ENCODE measurements at places on chromosomes 16 and 17. TPM values are rescaled to one million over a fixed set of nuclear protein-coding genes. Genes with fewer than 3 reads are reported as not detected.

- no peaks in the 10 kb centered on the region for H3K36me3 ChIP-seq
- peaks cover 6% of the 10 kb centered on the region for H3K4me1 ChIP-seq
- no peak overlapping the region for H3K4me3 ChIP-seq
- no peak for DNase-seq
- no peaks in the 10 kb centered on the region for H3K27me3 ChIP-seq
Observed at GRCh38 chr16:74732707-74733350, 32.2 kb upstream of the MLKL start.

- H3K4me3 ChIP-seq = peak overlapping the region; percentile 47
- H3K27me3 ChIP-seq = peaks cover 6% of the 10 kb centered on the region
- no peak for DNase-seq
- H3K4me1 ChIP-seq = peaks cover 10% of the 10 kb centered on the region
- no peak overlapping the region for H3K27ac ChIP-seq
- H3K36me3 ChIP-seq = no peaks in the 10 kb centered on the region
Observed at GRCh38 chr17:48012151-48012520, 25.5 kb downstream of the COPZ2 start.

GRCh38 chr17:34140006-34140405, 115.1 kb upstream of the CCL2 start:
- no peaks in the 10 kb centered on the region for H3K4me1 ChIP-seq
- H3K27me3 ChIP-seq = no peaks in the 10 kb centered on the region
- DNase-seq = no peak
- no peak overlapping the region for H3K4me3 ChIP-seq

DNA sequence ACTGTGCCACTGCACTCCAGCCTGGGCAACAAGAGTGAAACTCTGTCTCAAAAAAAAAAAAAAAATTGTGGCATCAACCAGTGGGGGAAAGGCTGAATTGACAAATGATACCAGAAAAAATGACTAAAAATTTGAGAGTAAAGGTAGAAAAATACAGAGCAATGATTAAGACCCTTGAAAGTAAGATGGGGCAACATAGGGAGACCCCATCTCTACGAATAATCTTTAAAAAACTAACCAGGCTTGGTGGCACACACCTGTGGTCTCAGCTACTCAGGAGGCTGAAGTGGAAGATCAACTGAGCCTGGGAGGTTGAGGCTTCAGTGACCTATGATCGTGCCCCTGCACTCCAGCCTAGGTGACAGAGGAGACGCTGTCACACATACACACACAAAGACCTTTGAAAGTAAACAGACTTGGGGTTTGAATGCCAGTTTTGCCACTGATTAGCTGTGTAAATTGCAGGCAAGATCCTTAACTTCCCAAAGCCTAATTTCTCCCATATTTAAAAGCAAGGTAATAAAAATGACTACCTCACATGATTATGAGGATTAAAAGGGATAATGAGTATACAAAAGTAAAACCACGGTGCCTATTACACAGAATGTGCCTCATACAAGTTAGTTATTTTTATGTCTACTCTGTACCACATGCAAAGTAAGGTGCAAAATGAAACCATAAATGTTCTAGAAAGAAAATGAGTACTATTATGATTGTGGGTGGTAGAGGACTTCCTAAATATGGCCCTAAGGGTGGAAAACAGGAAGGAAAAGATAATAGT, 21.7 kb upstream of the PAFAH1B1 start:
- no peaks in the 10 kb centered on the region for H3K36me3 ChIP-seq
- H3K4me1 ChIP-seq = no peaks in the 10 kb centered on the region
- no peak overlapping the region for H3K4me3 ChIP-seq
- DNase-seq = no peak
- H3K27me3 ChIP-seq = no peaks in the 10 kb centered on the region

- peaks cover 13% of the 10 kb centered on the region for H3K27me3 ChIP-seq
- peaks cover 30% of the 10 kb centered on the region for H3K4me1 ChIP-seq
- peak; percentile 62 for DNase-seq
- no peak overlapping the region for H3K4me3 ChIP-seq
- H3K36me3 ChIP-seq = no peaks in the 10 kb centered on the region
- no peak overlapping the region for H3K27ac ChIP-seq
Observed at GRCh38 chr16:86353148-86353547, 157.2 kb upstream of the FOXF1 start.

DNA sequence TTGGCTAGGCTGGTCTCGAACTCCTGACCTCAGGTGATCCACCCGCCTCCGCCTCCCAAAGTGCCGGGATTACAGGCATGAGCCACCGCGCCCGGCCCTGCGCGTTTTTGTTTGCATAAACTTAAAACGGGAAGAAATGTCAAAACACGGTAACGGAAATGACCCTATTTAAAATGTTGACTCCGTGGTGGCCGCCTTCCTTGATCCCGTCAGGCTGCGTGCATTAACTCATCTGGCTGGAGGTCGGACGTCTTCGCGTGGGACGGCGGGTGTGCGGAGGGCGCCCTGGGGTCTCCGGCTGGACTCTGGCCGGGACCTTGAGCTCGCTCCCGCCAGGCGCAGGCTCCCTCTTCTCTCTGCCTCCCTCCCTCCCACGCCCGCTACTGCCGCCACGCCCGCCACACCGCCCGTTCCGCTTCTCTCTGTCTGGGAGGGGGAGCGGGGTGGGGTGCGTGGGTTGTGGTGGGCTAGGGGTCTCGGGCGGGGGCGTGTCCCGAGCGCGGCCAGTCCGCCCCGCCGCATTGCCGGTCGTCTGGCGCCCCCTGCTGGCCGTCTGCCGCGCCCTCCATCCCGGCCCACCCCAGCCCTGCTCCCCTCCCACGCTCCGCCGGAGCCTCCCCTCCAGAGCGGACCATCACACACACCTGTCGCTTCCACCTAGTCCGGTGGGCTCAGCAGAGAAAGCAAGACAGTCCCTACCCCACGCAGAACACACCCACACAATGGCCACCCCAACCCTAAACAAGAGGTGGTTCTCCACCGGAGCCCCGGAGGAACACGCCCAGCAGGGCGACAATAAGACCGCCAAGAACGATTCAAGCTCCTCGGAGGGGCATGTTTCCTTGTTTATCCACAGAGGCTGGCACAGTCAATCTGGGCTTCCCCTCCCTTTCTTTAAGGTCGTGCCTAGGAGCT, 1.2 kb upstream of the CCDC42 start:
- peak overlapping the region; percentile 58 for H3K4me3 ChIP-seq
- H3K36me3 ChIP-seq = no peaks in the 10 kb centered on the region
- DNase-seq = peak; percentile 29
- no peak overlapping the region for H3K27ac ChIP-seq
- H3K27me3 ChIP-seq = no peaks in the 10 kb centered on the region

DNA sequence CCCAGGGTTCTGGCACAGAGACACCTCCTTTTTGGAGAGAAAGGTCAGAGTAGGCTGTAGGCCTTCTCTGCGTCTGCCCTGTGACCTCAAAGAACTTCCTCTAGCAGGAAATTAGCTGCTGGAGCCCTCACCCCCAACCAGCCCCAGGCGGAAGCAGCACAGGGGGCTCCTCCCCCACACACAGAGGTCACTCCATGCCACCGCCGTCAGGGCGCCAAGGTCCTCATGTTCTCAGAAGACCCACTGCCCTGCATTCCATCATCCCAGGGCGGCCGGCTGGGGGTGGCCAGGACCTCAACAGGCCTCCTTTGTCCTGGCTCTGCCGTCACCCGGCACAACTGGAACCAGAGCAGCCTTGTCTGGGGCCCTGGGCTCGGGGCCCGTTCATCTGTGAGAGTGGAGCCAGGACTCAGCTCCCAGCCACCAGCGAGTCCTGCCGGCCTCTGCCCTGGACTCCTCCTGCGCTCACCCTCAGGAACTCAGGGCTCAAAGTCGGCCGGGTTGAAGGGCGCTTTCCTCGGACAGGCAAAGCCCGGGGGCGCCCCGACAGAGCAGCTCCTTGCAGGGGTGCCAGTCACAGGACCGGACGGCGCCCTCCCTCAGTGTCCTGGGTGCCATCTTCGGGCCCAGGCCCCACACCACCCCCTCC, 1.2 kb downstream of the TMC6 start:
- peaks cover 11% of the 10 kb centered on the region for H3K4me1 ChIP-seq
- H3K27ac ChIP-seq = no peak overlapping the region
- peak overlapping the region; percentile 10 for H3K4me3 ChIP-seq
- no peaks in the 10 kb centered on the region for H3K36me3 ChIP-seq

- no peak overlapping the region for H3K27ac ChIP-seq
- no peaks in the 10 kb centered on the region for H3K27me3 ChIP-seq
- no peak overlapping the region for H3K4me3 ChIP-seq
- no peaks in the 10 kb centered on the region for H3K4me1 ChIP-seq
- H3K36me3 ChIP-seq = no peaks in the 10 kb centered on the region
Observed at GRCh38 chr16:60318486-60318885, 1584.4 kb upstream of the GOT2 start.

GRCh38 chr17:36048066-36048465, 16.0 kb upstream of the CCL18 start:
- H3K4me1 ChIP-seq = no peaks in the 10 kb centered on the region
- H3K4me3 ChIP-seq = no peak overlapping the region
- H3K27ac ChIP-seq = no peak overlapping the region
- no peaks in the 10 kb centered on the region for H3K36me3 ChIP-seq

DNA sequence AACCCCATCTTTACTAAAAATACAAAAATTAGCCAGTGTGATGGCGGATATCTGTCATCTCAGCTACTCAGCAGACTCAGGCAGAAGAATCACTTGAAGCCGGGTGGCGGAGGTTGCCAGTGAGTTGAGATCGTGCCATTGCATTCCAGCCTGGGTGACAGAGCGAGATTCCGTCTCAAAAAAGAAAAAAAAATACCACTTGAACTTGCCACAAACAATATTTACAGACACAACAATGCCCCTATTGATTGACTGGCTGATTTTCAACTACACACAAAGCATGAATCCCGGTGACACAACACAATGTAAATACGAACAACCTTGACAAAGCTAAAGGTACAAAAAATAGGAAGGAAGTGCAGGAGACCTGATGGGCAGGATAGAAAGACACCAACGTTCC, 49.3 kb downstream of the NXN start:
- no peaks in the 10 kb centered on the region for H3K27me3 ChIP-seq
- no peak overlapping the region for H3K4me3 ChIP-seq
- DNase-seq = no peak
- no peaks in the 10 kb centered on the region for H3K36me3 ChIP-seq

DNA sequence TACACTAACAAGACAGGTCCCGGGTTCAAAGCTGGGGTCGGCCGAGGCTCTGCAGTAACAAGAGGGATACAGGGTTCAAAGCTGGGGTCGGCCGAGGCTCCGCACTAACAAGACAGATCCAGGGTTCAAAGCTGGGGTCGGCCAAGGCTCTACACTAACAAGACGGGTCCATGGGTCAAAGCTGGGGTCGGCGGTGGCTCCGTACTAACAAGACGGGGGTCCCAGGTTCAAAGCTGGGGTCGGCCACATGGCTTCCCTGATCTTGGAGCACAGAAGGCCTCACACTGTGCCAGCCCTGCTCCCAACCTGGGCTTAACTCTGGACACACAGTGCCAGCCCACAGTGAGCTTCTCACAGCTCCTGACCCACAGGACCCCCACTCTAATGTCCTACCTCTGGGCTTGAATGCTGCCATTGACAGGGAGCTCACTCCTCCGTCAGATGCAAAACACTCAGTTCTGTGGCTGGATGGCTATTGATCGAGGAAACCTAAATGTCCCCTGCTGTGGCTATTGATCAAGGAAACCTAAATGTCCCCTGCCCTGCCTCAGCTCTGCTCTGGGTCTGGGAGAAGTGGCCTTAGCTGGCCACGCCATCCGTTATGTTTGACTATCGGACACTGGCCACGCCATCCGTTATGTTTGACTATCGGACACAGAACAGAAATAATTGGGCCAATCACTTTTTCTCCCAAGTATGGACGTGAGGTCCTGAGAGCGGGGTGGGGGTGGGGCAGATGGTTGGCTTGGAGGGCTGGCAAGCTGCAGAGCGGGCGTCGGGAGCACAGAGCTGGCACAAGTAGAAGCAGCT, 54.6 kb upstream of the DOC2B start:
- peaks cover 3% of the 10 kb centered on the region for H3K27me3 ChIP-seq
- H3K36me3 ChIP-seq = no peaks in the 10 kb centered on the region
- no peaks in the 10 kb centered on the region for H3K4me1 ChIP-seq
- no peak overlapping the region for H3K27ac ChIP-seq
- no peak overlapping the region for H3K4me3 ChIP-seq

DNA sequence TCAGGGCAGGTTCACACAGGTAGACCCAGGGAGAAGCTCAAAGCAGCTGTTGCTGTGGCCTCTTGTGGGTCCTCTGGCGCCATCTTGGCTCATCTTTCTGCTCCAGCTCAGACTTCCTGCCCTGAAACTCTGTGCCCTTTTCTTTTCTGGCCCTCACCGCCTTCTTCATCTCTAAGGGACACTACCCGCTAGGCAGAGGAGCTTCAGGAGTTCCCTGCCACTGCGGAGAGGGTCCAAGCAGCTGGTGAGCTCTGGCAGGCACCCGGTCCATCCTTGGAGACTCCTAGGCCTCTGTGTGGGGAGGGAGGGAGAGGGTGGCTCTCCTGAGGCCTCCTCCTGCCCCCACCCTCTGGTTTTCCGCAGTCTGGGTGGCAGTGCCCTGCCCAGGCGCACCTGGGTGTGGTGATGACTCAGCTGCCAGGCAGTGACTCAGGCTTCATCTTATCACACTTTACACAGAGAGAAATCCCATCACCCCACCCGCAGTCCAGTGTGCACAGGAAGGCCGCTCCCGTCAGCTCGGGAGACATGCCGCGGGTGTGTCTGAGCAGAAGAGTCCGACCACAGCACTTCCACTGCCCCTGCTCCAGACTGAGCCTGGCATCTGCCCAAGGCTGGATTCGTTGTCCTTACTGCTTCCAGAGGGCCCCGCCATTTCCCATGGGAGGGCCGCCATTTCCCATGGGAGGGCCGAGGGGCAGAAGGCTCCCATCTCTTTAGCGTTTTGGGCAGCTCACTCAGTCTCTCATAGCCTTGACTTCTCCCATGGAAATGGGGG, 7.3 kb downstream of the NT5C start:
- DNase-seq = peak; percentile 79
- peak overlapping the region; percentile 45 for H3K27ac ChIP-seq
- H3K4me3 ChIP-seq = no peak overlapping the region
- no peaks in the 10 kb centered on the region for H3K27me3 ChIP-seq

- peaks cover 14% of the 10 kb centered on the region for H3K4me1 ChIP-seq
- no peak overlapping the region for H3K4me3 ChIP-seq
- no peak overlapping the region for H3K27ac ChIP-seq
- DNase-seq = no peak
Observed at GRCh38 chr16:50254072-50254471, 12.3 kb upstream of the ADCY7 start.

DNA sequence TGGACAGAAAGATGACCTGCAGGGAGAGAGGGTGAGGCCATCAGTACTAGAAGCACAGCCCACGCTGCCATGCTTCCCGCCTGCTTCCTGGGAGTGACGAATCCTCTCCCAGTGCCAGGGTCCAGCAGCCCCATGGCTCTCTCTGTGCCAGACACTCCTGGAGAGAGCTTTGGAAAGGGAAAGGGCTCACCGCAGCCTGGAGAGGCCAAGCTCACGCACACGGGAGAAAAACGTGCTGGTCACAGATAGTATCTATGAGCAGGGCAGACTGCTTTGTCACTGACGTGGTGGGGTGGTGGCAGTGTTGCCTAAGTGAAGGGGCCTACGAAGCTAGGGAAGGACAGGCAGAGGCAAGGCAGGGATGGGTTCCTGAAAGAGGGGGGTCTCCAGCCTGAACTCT, 5.4 kb downstream of the WBP2 start:
- peaks cover 36% of the 10 kb centered on the region for H3K4me1 ChIP-seq
- no peak overlapping the region for H3K4me3 ChIP-seq
- no peak for DNase-seq
- H3K36me3 ChIP-seq = peaks cover 10% of the 10 kb centered on the region
- H3K27ac ChIP-seq = no peak overlapping the region
- H3K27me3 ChIP-seq = no peaks in the 10 kb centered on the region

DPEP3 gene
- total RNA-seq = not detected

PPP1R1B gene
- 0.39 TPM for total RNA-seq

ATP1B2 gene
- 0.89 TPM for total RNA-seq

PRSS22 gene
- total RNA-seq = 0.58 TPM

TBC1D3H gene
- total RNA-seq = not detected

GNG13 gene
- total RNA-seq = not detected

NACA2 gene
- total RNA-seq = not detected
